ENCODE measurements at places on chromosomes 16 and 17.

- DNase-seq = no peak
Measured at GRCh38 chr17:40283662-40284061, 4.0 kb upstream of the CDC6 start.

DNA sequence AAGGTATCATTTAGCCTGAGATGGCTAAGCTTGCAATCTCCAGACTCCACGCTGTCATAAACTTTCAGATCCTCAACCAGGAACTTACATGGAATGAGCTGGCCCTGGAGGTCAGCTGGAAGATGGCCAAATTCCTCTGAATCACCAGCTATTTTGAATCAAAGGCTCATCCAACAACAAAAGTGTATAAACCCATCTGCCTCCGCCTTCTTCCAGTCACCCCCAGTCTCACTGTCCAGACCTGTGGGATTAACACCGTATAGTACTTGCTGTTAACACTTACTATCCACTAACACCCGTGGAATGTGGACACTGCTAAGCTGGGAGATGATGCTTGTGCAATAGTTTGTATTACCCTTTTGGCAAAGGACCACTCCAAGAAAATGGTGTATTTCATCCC is 1.9 kb upstream of the LCMT1 start:
- no peak for DNase-seq

DNA sequence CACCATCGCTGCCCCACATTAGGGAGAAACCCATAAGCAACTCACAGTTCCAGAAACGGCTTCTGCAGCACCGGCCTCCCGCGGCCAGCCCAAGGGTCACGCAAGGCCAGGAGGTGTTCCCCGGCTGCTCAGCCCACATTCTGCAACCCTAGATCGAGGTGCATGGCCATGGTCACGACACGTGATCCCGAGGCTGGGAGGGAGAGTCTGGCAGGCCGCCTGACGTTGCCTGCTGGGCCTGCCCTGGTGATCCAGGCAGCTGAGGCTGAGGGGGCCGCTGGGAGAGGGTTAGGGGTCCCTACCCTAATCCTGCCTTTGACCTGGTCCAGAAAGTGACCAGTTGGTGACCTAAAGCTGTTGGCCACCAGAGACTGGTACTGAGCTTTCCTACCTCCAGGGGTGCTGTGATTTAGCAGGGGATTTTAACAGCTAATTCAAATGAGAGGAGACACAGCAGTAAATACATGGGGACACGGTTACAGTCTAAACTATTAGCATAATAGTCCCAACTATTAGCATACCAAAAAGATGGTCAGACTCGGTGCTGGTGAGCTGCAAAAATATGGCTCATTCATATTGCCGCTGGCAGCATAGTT is 97.4 kb upstream of the CIBAR2 start:
- no peak for DNase-seq

GRCh38 chr16:4588386-4588785 is 26.3 kb downstream of the UBALD1 start:
- no peak for DNase-seq

- DNase-seq = no peak
Measured at GRCh38 chr16:64428463-64429113, 693.3 kb downstream of the CDH11 start.

- no peak for DNase-seq
Measured at GRCh38 chr17:46192189-46192438, 1.1 kb downstream of the KANSL1 start.

DNA sequence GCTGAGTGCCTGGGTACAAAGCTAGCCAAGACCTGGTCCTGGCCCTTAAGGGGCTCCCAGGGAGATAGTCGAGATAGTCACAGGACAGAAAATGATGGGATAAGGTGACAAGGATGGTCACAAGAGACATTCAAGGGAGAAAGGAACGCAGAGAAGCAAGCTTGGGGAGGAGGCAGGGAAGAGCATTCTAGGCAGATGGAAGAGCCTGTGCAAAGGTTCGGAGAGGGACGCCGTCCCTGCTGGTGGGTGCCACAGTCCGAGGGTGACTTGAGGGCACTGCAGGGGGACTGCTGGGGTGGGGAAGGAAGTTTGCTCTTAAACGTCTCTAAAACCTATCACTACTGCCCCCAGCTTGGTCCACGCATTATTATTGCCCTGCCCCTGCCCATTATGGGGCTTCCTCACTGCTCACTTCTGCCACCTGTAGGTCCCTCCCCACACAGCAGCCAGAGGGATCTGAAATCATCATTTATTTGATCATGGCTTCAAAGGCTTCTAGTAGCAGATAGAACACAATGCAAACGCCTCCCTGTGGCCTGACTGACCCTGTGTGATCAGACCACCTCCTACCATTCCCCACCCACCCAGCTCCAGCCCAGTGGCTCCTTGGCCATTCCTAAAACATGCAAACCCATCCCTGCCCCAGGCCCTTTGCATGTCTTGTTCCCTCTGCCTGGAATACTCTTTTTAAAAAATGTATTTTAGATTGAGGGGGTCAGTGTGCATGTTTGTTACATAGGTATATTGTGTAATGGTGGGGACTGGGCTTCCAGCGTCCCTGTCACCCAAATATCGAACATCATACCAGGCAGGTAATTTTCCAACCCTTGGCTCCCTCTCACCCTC is 60.3 kb downstream of the RMI2 start:
- peak; percentile 75 for DNase-seq

- DNase-seq = no peak
Measured at GRCh38 chr16:11593581-11593980, 6.9 kb upstream of the LITAF start.

DNA sequence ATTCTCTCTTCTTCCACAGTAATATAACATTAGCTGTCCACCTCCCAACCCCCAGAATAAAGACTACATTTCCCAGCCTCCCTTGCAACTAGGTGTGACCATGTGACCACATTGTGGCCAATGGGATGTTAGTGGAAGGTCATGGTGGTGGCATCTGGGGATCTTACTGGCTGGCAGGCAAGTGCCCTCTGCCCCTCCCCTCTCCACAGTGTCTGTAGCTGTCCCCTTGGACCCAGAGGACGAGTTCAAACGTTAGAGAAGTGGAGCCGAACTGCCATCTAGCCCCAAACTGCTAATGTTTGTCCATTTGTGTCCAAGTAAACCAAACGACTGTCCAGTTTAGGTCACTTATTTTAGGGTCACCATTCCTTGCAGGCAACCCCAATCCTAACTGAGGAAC is 26.6 kb upstream of the KCNG4 start:
- peak; percentile 19 for DNase-seq

Data from stimulated activated CD4-positive, alpha-beta T cell treated with anti-CD3 and anti-CD28 coated beads, Interleukin-2, amount 100 ng/mL, for 24 hours (primary cell).